Prostate gland (tissue), 2 donors: ENCODE measurements at places on chromosomes 12 and 14. TPM values are rescaled to one million over a fixed set of nuclear protein-coding genes. Genes with fewer than 3 reads are reported as not detected.

Gene RDH16
- 7.8 TPM for total RNA-seq

GRCh38 chr14:71250347-71250746, 343.1 kb downstream of the PCNX1 start:
- DNase-seq: no peak

Gene FIGNL2
- total RNA-seq: 0.46 TPM

- DNase-seq: no peak
Observed at GRCh38 chr12:93852173-93852591, 175.0 kb downstream of the CRADD start.

GRCh38 chr12:96094201-96094600, 58.8 kb upstream of the LTA4H start:
- DNase-seq: no peak

Gene TAS2R13
- total RNA-seq: 1.1 TPM

- DNase-seq: peak; percentile 56
Observed at GRCh38 chr14:64764641-64765520, 60.7 kb downstream of the PLEKHG3 start.

- no peak for DNase-seq
Observed at GRCh38 chr12:47270782-47271664, 191.3 kb upstream of the AMIGO2 start.

- DNase-seq: peak; percentile 67
Observed at GRCh38 chr12:27554421-27555186, 30.6 kb downstream of the PPFIBP1 start.

GRCh38 chr12:230925-231671, 17.1 kb upstream of the SLC6A12 start:
- no peak for DNase-seq

Gene PLEKHG7
- 1.4 TPM for total RNA-seq

Gene CIDEB
- 9.1 TPM for total RNA-seq

Gene HHIPL1
- total RNA-seq: 2.8 TPM

- no peak for DNase-seq
Observed at GRCh38 chr14:63167044-63167443, 37.2 kb upstream of the RHOJ start.
